Stimulated activated CD4-positive, alpha-beta T cell treated with anti-CD3 and anti-CD28 coated beads, Interleukin-15, amount 100 ng/mL, for 48 hours (primary cell): ENCODE measurements at places on chromosomes 1 and 21.
A peak's percentile ranks its signal among the peaks of the same experiment; 100 is the strongest.

DNA sequence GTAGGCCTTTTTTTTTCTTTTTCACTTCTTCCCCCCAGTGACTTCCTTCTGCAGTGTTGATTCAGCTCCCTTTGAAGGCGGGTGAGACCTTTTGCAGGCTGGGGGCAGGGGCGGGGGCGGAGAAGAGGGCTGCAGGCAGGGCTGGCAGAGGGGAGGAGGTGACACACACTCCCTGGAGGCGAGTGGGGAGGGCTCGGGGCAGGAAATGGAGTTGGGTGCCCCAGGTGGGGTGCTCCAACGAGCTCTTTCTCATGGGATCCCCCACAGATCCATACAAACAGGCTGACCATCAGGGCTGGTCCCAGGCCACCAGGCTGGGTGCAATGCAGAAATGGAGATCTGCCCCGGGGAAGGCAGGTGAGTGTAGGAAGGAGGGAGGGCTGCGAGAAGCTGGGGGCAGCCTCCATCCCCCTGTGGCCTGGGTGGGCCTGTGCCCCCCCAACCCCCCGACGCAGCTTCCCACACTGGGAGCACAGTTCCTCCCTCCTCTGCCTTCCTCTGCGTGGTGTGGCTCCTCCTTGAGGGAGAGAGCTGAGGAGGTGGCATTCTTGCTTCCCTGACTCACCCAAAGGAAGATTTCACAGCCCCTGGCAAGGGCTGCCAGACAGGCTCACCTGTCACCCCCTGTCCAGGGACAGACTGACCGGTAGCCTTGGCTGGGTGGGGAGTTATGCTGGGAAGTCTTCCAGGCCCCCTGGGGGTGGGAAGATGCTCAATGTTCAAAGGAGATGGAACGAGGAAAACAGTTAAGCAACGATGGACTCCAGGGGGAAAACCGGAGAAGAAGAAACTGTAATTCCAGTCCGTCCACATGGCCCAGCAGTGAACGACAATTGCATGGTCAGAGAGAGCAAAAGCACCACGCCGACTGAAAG is 7.1 kb upstream of the ITGB2 start:
- DNase-seq, result peak; percentile 83

- DNase-seq, result no peak
Measured at GRCh38 chr1:172117800-172118199, 276.5 kb downstream of the DNM3 start.

DNA sequence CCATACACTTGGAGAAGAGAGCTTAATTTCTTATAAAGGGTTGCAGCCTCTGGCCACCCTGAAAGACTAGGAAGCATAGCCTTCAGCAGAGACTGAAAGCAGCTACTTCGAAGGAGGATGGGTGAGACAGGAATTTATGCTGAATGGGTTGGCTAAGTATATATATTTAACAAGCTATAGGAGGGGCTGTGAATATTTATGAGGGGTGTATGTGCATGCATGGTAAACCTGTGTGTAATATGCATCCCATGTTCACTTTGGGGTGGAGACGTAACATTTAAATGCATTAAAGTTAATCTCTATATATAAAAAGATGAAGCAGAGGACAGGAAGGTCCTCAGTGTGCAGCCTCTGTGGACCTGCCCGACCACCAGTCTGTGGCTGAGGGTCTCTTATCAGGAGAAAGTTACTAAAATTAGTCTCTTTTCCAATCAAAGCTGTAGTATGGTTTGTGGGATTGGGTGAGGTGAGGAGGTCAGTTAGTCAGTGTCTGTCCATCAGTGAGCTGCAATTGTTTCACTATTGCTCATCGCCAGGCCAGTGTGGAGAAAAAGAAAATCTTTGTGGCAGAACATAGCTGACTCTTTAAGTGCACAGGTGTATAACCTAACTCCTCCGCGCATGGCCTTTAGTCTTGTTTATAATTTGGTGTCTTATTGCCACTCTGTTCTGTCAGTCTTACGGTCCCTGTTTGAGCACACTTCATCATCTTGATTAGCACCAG is 35.4 kb upstream of the DSCAM start:
- DNase-seq, result no peak

- peak; percentile 35 for DNase-seq
Measured at GRCh38 chr1:12087797-12088314, 24.8 kb downstream of the TNFRSF8 start.

DNA sequence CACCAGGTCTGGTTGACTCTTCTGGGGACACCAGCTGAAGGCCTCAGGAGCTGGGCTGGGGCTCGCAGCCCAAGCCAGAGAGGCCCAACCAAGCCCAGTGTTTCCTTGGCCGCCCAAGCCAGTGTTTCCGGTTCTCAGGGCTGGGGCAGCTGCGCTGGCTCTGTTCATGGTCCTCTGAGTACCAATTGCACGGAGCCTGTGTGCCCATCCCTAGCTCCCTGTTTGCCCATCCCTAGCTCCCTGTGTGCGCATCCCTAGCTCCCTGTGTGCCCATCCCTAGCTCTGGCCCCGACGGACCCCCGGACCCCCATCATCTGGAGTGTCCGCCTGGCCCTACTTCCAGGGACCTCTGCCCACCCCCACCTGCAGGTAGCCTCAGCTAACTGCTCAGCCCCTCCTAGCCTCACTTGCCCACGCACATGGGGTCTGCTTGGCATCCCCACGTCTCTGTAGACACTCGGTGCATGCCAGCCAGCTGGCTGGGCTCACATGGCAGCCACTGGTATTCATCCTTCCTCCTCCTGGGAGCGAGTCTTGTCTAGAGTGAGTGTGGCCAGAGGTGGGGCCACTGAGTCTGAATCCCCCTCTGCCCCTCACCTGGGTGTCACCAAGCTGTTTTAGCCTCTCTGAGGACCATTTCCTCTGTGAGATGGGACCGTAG is 64.0 kb downstream of the WNT9A start:
- no peak for DNase-seq

DNA sequence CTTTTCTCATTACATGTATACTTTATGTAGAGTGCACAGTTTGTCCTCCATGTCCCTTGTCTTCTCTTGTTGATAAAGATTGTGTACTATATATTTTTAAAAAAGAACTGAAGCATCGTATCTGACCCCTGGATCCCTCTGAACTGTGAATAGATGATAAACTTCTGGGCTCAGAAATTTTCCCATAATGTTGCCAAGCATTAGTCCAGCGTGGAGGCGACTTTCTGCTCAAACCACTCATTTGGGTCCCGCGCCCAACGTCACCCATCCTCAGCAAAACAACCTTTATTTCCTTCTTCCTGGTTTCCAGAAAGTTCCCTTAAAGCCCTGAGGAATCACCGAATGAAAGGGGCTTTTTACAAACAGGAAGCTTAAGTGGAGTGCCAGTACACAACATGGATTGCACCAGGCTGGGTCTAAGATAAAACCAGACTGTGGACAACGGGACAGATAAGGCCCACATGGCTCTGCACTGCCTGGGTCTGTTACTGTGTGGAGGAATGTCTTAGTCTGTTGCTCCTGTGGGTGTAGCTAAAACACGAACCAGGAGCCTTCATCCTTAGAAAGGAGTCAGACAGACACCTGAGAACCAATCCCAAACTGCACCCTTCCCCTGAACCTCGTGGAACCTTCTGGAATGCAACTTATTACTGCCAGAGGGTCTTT is 15.6 kb downstream of the EVA1C start:
- DNase-seq, result no peak

GRCh38 chr1:90317628-90318027 is 322.7 kb downstream of the ZNF326 start:
- DNase-seq, result no peak

GRCh38 chr1:241808265-241808664 is 39.7 kb upstream of the EXO1 start:
- DNase-seq, result no peak

DNA sequence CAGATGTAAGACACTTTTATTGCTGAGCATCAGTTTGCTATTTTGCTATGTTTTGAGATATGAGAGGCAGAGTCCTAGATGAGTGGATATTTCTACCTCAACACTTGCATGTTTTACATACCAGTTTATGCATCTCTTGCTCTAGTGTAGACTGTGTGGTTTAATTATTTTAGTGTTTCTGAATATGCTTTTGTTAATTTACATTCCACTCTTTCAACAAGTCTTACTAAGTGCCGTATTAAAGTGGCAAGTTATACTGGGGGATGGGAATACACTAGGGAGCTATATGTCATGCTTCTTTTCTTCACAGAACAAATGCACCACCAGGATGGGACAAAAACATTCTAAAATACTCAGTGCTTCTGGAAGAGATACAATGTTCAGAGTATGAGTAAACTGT is 507.7 kb upstream of the PRMT6 start:
- DNase-seq, result no peak

DNA sequence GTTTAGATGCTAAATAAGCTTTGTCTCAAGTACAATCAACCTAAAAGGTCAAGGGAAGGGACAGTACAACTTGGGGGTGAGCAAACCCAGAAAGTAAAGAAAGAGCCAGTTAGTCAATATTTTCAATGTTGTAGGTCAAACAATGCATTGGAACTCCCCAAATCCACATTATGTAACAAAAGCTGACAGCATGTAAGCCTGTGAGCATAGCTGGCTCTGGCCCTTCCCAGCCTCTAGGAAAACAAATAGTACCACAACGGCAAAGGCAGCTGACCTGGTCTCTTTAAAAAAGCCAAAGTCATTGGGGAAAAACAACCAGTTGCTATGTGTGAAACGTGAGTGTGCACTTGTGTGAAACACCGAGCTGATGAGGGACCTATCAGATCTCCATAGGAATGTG is 3.4 kb downstream of the CBR1 start:
- no peak for DNase-seq

- no peak for DNase-seq
Measured at GRCh38 chr1:240020871-240021270, 70.8 kb upstream of the FMN2 start.

- no peak for DNase-seq
Measured at GRCh38 chr1:156368889-156369684, at the start of gene RHBG. TSS of gene RHBG (plus strand) at chr1:156369211. CDS start at chr1:156369250, 39 bp downstream.

GRCh38 chr21:15809818-15810217 is 80.0 kb downstream of the USP25 start:
- DNase-seq, result no peak

DNA sequence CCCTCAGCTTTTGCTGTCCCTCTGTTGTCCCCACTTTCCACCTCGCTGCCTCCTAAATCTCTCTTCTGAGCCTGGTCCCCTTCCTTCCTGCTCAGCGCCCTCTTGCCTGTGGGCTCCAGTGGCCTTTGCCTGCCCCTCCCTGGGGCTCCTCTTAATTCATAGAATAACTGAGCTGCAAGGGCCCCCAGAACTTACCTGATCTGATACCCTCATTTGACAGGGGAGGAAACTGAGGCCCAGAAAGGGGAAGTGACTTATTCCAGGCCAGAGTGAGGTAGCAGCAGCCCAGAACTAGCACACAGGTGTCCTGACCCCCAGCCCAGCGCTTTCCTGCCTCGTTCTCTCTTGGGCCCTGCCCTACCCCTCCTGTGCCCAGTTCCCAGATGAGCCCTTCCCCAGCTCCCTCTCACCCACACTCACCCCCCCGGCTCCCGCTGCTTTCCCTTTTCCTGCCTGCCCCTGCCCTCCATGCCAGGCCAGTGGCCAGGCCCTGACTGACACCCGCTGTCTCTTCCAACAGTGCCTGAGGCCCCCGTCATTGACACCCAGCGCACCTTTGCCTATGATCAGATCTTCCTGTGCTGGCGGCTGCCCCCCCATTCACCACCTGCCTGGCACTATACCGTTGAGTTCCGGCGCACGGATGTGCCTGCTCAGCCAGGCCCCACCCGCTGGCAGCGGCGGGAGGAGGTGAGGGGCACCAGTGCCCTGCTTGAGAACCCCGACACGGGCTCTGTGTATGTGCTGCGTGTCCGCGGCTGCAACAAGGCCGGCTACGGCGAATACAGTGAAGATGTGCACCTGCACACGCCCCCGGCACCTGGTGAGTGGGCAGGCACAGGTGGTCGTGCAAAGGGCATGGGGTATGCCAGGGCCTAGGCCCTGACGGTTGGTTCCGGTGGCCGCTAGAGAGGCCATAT is 5.7 kb downstream of the TRIM46 start:
- DNase-seq, result no peak

DNA sequence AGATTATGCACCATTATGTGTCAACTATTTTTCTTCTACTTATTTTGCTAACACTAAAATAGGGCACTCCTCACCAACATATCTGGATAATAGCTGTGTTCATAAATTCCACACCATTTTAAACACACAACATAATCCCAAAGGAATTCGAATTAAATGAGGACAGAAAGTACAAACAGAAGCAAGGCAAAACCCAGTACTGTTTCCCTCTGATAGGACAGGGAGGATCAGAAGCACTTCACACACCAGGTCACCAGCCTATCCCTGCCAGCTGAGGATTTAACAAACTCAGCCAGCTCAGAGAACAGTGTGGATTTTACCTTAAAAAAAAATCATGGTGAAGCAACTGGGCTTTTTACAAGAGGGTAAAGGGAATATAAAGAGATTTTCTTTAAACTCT is 20.0 kb downstream of the CRYZ start:
- no peak for DNase-seq

DNA sequence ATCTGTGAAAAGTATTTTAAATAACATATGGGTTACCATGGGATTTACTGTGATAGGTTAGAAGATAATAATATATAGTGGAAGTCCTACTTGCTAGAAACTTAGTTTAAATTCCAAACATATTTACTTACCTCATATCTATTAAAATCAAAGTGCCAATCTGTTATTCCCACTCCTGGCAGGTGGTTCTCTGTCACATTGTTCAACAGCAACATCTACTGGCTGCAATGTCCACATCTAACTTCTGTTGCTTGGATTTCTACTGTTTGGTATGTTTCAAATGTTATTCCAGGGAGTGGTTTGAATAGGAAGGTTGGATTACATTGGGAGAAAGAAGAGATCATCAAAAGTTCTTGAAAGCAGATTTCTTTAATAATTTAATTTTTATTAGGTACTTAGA is 122.5 kb upstream of the NCAM2 start:
- no peak for DNase-seq

DNA sequence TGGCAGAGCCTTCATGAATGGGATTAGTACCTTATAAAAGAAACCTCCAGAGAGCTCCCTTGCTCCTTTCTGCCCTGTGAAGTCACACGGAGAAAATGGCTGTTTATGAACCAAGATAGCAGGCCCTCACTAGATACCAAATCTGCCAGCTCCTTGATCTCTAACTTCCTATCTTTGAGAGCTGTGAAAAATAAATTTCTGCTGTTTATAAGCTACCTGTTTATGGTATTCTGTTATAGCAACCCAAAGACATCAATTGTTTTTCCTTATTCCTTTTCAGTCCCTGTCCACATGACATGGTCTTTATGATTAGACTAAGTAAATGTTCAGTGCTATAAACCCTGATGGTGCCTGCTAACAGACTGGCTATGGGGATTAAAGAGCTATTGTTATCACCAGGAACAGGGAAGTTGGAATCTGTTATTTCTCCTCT is 9.7 kb upstream of the STIL start:
- no peak for DNase-seq

DNA sequence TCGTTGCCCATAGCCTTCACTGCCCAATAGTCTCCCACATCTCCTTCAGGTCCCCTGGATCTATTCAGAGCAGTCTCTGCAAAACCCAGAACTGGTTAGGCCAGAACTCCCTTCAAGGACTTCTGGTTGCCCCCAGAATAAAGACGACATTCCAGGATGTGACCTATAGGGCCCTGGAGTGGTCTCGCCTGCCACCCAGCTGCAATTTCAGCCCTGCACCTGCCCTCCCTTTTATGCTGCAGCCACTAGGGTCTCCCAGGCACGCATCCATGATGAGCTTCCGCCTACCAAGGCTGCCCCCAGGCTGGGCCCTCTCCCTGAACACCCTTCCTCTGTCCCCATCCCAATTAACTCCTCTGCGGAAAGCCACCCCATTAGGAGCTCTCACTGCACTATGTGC is 7.2 kb upstream of the TSPEAR start:
- no peak for DNase-seq
